ENCODE measurements at places on chromosomes 4 and X.
A peak's percentile ranks its signal among the peaks of the same experiment; 100 is the strongest.

- DNase-seq: no peak
These were observed 180.4 kb downstream of the NR3C2 start for GRCh38 chr4:148261848-148262247.

- no peak for DNase-seq
These were observed 5.5 kb upstream of the TLR10 start for GRCh38 chr4:38788317-38788716.

GRCh38 chr4:38611676-38612075 is 52.3 kb upstream of the KLF3 start:
- DNase-seq: no peak

GRCh38 chr4:141686879-141687278 is 50.5 kb downstream of the IL15 start:
- no peak for DNase-seq

DNA sequence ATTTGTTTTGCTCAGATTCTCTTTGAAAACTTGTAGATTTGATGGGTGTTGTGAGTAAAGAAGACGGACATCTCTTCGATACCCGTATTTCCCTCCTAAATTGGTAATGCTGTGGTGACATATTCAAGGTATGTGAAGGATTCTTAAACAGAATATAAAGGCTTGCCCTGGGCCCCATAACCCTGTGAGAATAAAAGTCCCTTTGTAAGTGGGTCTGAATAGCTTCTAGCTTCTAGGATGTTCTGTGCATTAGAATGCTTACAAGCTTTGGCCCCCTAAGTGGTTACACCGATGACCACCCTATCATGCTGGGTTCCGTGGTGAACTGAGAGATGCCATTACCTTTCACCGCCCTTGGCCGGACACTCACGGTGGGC is 574 bp upstream of the MOB1B start:
- DNase-seq: no peak

DNA sequence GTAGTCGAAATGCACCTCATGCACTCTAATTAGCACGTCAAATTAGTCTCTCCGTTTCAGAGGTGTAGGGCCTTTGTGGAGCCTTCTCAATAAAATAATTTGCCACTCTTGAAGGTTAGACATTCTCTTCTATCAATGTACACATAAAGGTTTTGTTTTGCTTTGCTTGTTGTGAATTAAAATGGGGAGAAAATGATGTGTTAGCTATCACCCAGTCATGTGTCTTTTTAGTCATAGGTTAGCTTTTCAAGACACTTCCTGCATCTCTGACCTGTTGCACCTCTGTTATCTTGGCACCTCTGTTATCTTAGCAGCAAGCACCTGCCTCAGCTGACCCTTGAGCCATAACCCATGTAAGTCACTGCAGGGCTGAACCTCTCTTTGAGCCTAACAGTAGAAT is 936 bp downstream of the TMEM144 start:
- DNase-seq: no peak

DNA sequence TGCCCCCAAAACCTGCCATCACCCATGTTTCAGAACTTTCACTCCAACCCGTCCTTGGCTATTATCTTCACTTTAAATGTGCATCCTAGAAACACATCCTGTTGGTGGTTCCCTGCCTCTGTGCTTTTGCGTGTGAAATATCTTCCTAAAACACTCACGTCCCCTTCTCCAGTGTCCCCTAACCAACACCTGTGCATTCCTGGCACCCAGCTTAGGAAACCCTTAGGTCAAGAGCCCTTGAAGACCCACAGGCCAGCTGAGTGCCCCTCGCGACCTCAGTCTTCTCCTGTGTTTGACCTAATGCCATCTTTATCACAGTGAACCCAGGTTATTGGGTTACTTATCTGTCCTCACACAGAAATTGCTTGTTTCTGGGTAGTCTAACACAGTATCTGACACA is 117.6 kb downstream of the STK32B start:
- no peak for DNase-seq

DNA sequence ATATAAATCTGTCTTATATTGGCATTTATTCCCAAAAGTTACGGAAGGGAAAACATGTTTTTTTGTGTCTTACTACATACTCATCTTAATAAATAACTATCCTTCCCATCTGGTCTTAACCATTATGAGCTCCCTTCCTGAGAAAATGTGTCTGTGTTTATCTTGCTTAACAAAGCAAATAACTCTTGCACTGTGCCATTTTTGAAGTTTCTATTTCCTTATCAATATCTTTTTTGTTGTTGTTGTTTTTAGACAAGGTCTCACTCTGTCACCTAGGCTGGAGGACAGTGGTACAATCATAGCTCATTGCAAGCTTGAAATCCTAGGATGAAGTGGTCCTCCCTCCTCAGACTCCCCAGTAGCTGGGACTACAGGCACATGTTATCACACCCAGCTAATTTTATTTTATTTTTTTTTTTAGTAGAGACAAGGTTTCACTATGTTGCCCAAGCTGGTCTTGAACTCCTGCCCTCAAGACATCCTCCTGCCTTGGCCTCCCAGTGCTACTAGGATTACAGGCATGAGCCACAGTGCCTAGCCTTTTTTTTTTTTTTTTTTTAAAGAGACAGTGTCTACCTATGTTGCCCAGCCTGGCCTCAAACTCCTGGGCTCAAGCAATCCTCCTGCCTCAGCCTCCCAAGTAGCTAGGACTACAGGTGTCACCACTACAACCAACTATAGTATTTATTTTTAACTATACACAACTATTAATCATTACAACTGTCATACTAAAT is 36.9 kb downstream of the CNOT6L start:
- no peak for DNase-seq

DNA sequence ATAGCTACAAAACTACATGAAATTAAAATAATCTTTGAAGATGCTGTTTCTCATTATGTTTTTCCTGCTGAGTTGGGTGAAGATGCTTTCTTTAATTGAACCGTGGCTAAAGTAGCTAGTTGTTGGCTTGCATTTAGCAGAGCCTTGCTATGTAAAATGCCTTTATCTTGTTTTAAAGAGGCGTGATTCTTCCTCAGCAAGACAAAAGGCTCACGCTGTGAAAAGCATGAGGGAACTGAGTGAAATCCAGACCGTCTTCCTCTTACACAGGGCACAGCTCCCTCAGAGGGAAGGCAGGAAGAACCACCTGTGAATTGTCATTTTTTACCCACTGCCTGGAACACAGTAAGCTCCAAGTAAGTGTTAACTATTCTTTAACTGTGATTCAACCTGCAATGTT is 39.0 kb upstream of the ZNF518B start:
- no peak for DNase-seq

DNA sequence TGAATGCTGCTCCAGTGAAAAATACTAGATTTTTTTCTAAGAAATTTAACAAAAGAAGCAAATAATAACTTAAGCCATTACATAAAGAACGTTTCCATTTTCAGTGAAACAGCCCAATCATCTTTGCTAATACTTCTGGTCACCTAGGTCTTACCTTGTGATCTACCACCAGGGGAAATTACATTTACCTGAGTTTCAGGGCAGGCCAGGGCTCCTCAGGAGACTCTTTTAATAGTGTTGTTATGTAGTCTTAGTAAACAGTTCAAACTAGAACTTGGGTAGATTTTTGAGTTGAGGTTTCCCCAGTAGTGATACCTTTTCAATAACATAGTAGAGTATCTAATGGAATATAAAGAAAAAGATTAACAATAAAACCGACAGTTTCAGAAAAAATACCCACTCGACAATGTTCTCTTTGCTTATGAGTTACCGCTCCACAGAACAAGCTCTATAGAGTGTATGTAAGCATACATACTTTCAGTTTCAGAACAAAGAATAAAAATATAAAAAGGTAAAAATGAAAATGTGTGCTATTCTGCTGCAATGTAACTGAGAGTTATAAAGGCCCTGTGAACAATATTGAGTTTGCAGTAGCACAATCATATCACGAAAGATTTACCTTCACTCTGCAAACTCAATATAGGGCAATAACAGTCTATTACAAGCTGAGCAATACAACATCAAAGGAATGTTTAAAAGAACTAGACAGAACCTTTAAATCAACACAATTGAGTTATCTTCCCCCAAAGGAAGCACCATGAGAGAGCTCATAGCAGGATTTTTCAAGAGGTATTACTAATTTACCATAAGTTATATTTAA is 165.8 kb downstream of the ATOH1 start:
- no peak for DNase-seq

DNA sequence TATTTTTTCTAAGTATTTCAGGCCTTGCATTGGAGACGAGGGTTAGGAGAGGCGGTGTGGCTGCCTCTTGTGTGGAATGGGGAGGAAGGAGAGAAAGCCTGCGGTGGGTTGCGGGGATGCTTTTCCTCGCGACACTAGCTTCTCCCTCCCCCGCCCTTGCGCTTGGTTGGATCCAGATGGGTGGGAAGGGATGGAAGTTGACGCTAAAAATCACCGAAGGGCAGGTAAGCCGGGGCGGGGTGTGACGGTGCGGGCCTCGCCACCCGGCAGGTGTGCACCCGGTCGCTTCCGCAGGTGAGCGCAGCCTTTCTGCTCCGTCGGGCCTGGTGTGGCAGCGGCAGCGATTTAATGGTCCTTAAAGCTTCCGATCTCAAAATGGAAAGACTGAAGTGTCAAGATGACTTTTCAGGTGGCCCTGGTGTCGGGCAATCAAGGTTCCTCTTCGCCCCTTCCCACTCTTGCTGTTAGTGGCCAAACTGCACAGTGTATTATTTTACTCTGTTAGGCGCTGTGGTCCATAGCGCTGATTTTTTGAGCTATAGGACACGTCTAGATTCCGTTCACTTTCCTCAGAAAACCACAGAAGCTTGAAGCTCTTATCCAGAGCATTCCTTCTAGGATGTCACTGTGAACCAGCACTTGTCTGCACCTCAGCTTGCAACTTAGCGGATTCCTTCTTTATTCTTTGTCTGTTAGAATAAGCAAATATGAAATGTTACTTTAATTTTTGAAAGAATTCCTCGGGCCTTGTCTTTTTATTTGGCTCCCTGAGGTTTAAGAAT is 765 bp downstream of the ENOPH1 start:
- peak; percentile 8 for DNase-seq

DNA sequence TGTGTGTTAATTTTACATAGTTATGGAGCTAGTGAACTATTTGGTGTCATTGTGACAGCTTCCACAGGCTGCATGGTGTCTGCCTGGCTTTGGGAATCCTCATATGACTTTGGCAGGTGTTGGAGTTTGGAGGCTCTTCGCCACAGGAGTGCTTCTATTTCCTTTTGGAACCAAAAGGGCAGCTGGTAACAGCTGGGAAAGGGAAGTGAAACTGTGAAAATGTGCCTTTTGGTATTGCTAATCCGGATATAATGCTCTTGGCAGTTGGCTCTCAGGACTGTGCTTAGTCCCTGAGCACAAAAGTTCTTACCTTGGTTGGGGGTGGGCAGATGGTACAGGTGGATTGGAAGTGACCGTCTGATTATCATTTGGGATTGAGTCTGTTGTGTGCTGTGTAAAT is 18.1 kb downstream of the OFD1 start:
- DNase-seq: no peak

- DNase-seq: no peak
These were observed 109.4 kb downstream of the KLHL4 start for GRCh38 chrX:87626996-87627395.

DNA sequence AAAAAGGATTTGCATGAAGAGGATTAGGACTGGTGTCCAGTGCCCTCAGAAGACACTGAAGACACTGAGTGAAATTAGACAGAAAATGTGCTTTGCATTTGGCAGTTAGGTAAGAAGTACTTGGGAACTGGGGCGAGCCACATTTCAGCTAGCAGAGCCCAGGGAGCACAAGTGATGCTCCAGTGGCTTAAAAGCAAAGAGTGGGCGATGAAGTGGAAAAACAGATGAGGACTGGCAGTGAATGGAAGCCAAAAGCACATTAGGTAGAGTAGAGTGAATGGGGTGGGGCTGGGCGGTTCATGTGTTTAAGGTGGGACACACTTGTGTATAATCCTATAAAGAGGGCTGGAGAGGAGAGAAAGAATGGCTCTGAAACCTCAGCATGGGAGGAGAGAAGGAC is 18.4 kb downstream of the DCLK2 start:
- no peak for DNase-seq

- DNase-seq: no peak
These were observed 2.5 kb upstream of the GABRE start for GRCh38 chrX:151977009-151977408.

GRCh38 chr4:176052744-176053143 is 12.9 kb upstream of the WDR17 start:
- DNase-seq: no peak

- DNase-seq: peak; percentile 17
These were observed 144.0 kb downstream of the SH3KBP1 start for GRCh38 chrX:19743386-19743785.

DNA sequence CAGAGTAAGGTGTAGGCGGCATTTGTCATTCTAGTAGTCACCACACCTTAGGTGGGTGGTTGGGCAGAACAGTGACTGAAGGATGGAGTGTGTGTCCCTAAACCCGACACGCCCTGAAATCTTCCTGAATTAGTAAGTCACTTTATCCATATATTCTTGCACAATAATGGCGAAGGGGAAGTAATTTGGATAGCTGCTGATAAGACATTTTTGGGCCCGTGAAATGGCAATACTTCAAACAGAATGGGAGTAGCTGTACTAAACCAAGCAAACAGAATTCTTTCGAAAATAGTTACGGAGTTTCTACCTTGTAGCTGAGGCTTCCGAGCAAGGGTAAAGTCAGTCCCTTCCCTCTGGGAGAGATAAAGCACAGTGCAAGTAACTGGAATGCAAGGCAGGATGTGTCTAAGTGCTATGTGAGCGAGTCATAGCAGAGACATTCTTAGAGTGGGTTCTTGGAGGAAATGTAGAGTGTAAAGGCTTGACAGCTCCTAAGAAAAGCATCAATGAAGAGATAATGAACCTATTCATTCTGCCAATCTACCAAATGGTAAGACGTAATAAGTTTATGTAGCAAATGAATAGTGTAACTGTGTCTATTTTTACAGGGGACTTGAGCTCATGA is 72.8 kb downstream of the CLCN5 start:
- DNase-seq: no peak

DNA sequence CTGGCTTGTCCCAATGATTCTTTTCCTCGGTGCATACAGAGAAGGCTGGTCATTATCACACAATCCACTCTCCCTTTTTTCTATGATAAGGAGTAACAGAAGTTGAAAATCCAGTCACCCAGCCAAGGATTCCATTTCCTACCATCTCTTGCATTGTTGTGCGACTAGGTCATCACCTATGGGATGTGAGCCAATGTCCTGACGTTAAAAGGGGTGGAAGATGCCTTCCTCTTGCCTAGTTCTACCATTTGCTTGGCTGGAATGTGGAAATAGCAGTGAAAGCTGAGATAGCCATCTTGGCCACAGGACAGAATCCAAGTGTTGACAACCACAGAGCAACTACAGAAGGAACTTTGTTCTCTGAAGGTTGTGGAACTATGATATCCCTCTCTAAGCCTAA is 132.2 kb upstream of the KIT start:
- DNase-seq: no peak

DNA sequence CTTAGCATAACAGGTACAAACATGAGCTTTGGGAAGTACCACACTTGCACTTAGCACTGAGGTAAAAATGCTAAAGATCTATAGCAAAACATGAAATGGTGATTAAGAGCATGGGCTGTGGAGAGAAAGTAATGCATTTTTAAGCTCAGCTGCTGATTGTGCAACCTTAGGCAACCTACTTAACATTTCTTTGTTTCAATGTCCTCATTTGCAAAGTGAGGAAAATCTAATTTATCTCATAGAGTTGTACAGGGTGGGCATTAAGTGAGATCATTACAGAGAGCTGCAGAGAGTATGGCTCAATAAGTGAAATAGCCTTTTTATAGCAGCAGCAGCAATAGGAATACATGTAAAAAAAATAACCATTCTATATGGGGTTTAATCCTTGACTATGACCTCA is 87.0 kb downstream of the PAK3 start:
- no peak for DNase-seq

All from GM12892 (cell line).